ENCODE measurements at places on chromosomes 11 and 22.

DNA sequence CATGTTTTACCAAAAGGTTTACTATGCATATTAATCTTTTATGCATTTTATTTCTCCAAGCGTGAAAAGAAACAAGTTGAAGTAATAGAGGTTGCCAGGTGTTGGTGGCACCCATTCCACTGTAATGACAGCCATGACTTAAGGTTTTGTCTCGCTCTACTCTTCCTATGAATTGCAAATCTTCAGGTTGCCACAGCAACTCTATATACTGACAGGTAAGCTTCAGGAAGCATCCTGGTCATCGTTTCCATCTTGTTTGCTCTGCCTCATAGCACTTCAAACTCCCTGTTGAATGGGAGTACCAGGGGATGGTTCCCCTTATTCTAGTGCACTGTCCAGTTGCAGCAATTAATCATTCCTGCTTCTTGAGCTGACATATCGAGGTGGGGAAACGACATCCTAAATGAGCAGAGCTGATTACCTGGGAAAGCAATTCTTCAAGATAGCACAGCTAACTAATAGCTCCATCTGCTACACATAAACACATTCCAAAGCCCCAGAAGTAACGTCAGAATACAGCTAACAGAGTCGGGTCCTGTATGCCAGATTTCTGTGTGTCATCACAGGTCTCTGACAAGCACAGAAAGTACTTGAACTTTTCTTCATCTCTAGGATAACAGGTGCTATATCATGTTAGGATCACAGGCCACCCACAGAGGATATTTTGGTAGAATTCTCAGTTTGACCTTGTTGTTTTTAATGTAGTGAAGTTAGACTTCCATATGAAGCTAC is 80.3 kb downstream of the CADM1 start:
- DNase-seq = no peak

DNA sequence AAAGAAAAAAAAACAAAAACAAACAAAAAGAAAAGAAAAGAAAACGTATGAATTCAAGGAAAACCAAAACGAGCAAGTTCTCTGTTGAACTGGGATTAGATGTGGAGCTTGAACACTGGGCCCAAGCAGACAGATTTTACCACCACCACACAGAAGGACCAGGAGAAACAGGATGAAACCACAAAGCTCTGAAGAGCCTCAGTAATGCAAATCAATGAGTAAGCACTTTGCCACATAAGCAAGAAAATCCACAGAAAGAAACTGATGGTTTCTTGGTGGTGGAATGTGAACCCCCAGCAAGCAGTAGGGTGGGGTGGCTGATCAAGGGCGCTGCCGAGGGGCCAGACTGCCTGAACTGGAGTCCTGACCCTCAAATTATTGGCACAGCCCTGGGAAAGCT is 50.9 kb upstream of the NFRKB start:
- no peak for DNase-seq

- no peak for DNase-seq
These were observed 257.8 kb upstream of the B3GAT1 start for GRCh38 chr11:134669796-134670195.

- DNase-seq = no peak
These were observed 87.3 kb upstream of the DBX1 start for GRCh38 chr11:20247591-20248007.

GRCh38 chr22:23684026-23684425 is 6.8 kb upstream of the RGL4 start:
- DNase-seq = no peak

- no peak for DNase-seq
These were observed 720.6 kb upstream of the ANO5 start for GRCh38 chr11:21472261-21472660.

GRCh38 chr11:35681163-35681767 is 18.7 kb downstream of the TRIM44 start:
- no peak for DNase-seq

GRCh38 chr11:111676878-111677585 is 74.8 kb downstream of the SIK2 start:
- DNase-seq = no peak

DNA sequence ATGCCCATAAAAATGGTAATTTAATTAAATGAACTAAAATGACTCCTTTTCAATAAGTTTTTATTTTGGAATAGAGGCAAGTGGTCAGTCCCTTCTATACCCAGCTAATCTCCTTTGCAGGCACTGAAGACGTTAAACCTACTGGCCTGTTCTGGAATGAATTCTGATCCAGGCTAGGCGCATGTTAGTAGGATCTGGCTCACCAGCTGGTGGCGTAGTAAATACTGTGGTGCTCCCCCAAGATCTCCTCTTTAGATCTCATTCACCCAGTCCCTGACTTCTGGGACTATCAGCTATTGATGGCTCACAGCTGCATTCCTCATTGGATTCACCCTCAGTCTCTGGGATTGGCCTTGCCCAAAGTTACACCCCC is 173.7 kb upstream of the DDI1 start:
- no peak for DNase-seq

DNA sequence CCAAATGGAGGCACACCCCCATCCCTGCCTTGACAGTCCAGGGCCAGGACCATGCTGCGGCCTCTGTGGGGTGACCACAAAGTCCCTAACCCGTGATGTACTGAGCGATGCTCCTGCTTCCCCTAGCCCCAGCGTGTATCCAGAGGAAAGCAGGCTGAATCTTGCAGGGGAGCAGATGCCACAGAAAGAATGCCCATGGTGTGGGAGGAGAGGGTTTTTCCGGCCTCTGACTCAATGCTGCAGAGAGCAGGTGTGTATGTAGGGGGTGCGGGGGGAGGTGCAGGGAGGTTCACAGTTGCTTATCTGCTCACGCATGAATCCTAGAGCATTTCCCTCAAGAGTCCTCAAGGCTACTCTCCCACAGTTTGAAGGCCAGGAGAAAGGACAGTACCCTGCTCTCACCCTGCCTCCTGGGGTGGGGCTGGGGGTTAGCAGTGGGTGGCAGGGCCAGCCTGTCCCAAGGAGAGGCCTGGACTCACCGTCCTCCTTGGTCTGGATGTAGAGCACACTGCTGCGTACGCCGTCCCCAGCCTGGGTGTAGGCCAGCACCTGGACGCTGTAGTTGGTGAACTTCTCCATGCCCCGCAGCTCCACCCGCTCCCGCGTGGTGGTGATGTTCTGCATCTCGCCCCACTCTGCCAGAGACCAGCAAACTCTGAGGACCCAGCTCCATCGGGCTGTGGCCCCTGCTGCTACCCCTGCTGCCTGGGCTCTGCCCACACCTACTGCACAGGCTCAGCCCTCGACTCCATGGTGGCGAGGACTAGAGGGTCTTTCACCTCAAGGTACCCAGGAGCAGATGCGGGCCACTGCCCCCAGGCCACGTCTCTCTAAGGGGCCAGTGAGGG is 130.8 kb downstream of the CEP164 start:
- no peak for DNase-seq

DNA sequence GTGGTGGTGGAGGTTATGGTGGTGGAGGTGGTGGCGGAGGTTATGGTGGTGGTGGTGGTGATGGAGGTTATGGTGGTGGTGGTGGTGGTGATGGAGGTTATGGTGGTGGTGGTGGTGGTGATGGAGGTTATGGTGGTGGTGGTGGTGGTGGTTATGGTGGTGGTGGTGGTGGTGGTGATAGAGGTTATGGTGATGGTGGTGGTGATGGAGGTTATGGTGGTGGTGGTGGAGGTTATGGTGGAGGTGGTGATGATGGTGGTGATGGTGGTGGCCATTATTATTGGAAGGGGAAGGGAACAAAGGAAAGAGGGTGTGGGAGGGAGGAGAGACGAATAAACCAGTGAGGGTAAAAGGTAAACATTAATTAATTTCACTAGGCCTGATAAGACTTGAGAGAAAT is 53.5 kb upstream of the TCF20 start:
- DNase-seq = no peak

- no peak for DNase-seq
These were observed 729.0 kb downstream of the FAM181B start for GRCh38 chr11:82004537-82005213.

GRCh38 chr22:25765016-25765367 is 23.0 kb downstream of the MYO18B start:
- no peak for DNase-seq

GRCh38 chr22:43319661-43320486 is 23.3 kb downstream of the SCUBE1 start:
- DNase-seq = no peak

All from stimulated activated CD8-positive, alpha-beta memory T cell treated with anti-CD3 and anti-CD28 coated beads, Interleukin-4, amount 100 ng/mL, for 1 hour (primary cell).